ENCODE measurements at places on chromosomes 6 and 20.

DNA sequence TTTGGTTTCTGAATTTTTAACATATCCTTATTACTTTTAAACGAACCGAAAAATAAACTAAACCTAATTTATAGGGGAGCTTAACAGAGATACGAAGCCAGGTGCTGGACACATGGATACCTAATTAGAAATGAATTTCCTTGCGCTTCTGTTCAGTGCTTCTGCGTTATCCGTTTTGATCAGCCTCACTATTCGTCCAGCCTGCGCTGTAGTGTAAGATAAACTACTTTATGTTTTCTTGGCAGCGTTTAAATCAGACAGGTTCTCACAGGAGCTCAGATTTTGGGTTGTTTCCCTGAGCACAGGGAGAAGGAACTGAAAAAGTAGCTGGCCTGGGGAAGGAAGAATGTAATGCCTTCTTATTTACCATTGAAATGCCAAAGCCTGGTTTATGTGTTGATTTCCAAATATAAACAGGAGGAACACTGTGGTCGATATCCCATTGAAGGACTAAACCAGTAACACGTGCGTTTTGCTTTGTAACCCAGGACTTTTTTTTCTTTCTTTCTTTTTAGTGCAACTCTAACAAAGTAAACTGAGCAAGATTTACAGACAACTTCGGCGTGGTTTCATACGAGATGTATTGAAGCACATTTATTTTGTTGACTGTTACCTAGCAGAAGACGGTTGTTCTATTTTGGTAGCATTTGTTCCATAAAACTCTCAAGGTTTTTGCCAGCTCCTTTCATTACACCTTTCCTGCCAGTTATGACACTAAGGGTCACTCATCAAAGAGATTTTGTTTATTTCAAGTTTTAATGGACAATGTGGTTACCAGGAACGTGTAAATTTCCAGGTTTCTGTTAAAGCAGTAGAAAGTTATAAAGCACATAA, 214.8 kb upstream of the HEY2 start:
- DNase-seq: no peak

DNA sequence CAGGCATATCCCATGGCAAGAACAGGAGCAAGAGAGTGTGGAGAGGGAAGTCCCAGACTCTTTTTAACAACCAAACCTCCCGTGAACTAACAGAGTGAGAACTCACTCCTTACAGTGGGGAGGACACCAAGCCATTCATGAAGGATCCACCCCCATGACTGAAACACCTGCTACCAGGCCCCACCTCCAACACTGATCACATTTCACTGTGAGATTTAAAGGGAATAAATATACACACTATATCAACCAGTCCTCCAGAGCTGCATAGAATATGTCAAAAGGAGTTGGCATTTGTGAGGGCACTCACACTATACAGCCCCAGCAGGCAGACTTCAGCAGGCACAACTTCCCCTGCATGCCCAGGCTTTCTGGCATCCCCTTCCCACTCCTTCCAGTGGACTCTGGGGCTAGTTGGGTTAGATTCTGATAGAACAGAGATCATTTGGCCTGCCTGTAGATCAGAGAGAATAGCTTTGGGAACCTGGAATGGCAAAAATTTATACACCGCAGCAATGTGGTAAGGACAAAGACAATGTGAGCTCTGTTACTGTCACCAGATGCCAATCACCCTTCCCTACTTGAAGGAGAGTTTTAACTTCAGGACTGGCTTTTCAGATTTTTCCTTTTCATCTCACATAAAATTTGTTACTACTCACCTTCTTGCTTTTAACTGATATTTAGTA, 25.2 kb upstream of the TENT5A start:
- DNase-seq: no peak

GRCh38 chr20:50220894-50221365, 30.3 kb downstream of the CEBPB start:
- no peak for DNase-seq

DNA sequence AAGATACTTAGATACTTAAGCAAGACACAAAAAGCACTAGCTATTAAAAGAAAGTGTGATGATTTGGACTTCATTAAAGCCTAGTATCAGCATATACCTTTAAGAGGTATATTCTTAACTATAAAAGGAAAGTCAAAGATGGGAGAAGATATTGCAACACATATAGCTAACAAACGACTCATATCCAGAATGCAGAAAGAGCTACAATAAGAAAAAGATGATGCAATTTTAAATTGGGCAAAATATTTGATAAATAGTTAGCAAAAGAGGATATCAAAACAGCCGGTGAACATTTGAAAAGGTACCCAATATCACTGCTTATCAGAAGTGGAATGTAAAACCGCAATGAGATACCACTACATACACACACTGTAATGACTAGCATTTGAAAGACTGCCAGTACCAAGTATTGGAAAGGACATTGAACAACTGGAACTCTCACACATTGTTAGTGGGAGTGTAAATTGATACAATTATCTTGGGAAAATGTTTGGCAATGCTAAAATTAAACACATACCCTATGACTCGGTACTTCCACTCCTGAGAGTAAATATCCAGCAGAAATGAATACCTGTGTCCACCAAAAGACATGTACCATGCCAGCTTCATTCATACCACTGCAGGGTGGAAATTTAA, 25.7 kb downstream of the MUC22 start:
- no peak for DNase-seq

DNA sequence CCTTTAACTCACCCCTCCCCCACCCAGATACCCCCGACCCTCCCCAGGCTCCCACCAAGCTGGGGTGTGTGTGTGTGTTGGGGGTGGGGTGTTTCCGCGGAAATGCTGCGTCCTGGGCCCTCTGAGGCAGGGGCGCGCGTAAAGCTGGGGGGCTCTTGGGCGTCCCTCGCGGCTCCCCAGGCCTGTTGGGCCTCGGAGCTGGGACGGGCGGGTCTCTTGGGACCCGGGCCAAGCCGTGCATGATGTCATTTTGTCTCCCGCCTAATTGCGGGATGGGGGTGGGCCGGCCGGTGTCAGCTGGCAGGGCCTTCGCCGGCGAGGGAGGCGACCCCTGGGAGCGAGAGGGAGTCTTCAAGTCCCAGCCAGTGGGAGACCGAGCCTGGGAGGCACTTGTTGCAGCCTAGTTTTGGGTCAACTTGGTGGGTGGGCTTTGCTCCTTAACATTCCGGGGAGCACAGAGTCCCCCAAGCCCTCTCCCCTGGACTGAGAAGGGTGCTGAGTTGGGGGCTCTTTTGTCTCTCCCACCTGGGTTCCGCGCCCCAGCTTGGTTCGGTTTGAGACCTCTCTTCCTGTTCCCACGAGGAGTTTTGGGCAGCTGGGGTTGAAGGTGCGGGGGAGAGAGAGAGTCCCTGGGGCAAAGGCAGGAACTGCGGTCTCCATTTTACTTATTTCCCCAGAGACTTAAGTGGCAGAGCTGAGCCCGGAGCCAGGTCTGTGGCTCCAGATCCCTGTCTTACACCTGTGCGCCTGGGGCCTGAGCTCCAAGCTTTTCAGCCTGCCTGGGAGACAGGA, 623 bp downstream of the MYBL2 start:
- DNase-seq: no peak

DNA sequence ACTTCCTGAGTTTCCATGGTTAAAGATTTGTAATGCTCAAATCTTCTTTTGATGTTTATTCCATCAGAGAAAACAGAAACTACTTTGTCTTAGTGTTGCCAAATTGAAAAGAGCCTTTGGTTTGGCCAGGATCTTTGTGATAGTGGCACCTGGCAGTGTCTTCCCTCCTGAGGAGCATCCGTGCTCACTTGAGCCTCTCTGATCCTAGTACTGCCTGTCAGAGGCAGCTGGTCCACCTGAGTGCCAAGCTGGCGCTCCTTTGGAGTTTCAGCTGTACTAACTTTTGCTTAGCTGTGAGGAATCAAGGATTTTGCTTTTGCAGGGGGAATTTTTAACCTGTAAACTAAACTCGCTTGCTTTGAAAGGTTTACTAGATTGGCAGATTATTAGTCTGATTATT, 61.4 kb downstream of the SCAND1 start:
- no peak for DNase-seq

DNA sequence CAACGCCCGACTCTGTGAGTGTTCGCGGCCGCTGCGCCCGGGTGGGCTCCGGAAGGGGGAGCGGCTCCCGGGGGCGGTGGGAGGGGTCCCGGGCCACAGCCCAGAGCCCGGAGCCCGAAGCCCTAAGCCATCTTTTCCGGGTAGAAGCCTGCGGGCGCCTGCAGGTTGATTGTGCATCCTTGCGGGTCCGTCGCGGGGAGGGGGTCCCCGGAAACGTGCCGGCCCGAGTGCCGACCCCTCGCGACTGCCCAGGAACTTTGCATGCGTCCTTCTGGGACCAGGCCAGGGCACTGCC, 413 bp downstream of the PTPRA start:
- DNase-seq: no peak

- DNase-seq: no peak
These were observed 1.8 kb downstream of the UQCC2 start for GRCh38 chr6:33709605-33710295.

- no peak for DNase-seq
These were observed 54.7 kb upstream of the FAM83D start for GRCh38 chr20:38871560-38871953.

- DNase-seq: no peak
These were observed 3.0 kb downstream of the TRIM10 start for GRCh38 chr6:30157999-30158398.

GRCh38 chr6:26017632-26017966, 55.0 kb downstream of the TRIM38 start:
- no peak for DNase-seq

DNA sequence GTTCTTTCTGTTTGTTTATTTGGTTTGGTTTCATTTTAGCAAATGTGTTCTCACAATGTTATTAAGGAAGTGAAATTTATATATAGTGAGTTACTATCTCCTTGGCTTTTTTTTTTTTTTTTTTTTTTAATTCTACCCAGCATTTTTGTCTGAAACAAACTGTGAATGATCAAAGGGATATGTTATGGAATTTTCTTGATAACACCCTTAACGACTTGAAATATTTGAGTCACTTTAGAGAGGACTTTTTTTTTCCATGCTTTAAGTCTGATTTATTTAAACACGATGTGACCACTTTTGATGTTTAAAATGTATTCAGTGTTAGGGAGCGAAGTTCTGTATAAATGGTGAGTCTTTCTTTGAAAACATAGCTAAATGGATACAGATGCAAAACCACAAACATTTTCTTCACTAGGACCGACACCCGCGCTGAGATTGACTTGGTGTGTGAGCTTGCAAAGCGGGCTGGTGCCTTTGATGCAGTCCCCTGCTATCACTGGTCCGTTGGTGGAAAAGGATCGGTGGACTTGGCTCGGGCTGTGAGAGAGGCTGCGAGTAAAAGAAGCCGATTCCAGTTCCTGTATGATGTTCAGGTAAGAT, 149.7 kb downstream of the MTHFD1L start:
- DNase-seq: no peak

DNA sequence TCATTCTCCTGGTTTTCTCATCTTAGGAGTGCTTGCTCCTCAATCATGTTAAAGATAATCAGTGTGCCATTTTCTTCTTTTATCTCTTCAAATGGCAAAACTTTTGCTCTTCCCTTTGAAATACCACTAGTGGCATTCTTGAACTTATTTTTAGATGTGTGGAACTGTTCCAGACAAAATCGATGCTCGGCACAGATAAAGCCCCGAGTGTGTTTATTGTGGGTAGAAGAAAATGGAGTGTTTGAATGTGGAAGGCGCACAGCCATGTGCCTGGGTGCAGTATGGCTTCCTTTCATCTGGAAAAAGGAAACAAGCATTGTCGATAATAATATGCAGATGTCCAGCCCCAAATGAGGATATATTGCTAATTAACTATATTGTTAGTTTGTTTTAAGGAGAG, 42.4 kb downstream of the ISM1 start:
- DNase-seq: no peak

GRCh38 chr6:129638055-129638684, 71.8 kb downstream of the ARHGAP18 start:
- DNase-seq: no peak

DNA sequence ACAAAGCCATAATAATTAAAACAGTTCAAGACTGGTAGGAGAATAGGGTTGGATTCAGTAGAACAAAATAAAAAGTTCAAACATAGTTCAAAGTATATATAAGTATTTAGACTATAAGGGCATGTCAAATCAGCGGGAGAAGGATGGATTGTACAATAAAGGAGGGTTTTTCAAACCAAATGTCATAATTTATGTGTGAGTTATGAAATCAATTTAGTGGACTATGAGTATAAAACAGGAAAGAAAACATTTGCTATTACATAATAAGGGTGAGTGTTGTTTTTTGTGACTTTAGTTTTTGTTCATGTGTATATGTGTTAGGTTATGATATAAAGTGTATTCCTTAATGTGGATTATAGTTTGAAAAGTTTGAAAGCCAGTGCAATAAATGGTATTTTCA, 10.6 kb downstream of the ORC3 start:
- DNase-seq: no peak

DNA sequence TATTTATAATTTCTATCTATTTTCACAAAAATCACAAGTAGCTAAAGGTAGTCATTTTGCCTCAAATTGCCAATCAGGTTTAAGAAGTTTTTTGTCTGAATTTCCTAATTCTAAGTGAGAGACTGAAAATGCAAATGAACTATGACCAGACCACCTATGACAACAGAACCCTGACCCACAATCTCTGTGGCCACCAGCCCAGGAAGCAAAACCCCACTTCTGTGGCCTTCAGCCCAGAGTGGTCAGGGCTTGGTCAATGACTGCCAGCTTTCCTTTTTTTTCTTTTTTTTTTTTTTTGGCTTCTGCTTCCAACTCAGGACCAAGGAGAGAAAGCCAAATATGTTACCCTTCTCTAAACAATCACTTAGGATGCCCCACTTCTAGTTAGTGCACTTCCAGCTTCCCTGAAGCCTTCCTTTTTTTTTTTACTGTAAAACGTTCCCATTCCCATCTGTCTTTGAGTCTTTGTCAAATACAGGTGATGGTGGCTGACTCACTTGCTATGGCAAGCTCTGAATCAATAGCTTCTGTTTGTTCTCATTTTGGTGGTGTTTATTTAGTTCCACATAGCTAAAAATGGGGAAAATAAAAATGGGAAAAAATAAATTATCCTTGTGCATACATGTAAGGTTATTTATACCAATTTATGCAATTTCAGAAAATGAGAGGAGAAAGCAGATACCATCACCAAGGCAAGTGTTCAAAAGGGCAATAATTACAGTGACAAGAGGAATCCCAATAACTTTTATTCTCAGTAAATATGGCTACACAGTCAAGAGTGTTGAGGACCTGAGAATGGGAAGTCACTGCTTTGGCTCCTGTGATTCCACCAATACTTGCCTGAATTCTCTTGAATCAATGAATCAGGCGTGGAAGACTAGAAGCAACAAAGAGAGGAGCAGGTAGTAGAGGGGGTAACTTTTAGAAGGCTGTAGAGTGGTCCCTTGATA, 170.3 kb upstream of the PDE7B start:
- DNase-seq: no peak

DNA sequence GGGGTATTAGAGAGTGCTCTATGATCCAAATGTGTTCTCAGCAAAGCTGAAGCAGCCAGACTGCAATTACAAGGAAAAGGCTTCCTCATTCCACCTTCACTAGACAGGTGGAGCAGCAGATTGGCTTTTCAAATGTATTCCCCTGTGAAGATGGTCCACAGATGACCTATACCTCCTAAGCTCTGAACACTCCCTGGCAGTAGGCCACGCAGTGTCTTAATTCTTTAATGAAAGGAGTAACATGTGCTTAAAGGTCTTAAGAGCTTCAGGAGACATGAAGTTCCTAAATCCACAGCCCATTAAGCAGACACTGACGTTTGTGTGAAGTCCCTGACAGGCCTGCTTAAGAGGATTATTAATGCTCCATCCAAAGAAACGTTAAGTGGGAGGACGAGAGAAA, 138.9 kb upstream of the NUP153 start:
- DNase-seq: no peak

GRCh38 chr20:49768204-49769047, 44.2 kb upstream of the SLC9A8 start:
- DNase-seq: no peak
